H9 (cell line): ENCODE measurements at places on chromosomes 13 and 19. TPM values are rescaled to one million over a fixed set of nuclear protein-coding genes. Genes with fewer than 3 reads are reported as not detected.

TMEM59L gene
- total RNA-seq = 11.2 and 12.0 TPM in 2 replicates

PLPP2 gene
- 143 and 152 TPM in 2 replicates for total RNA-seq

ZIC5 gene
- 51.9 and 52.6 TPM in 2 replicates for total RNA-seq

SHISA2 gene
- total RNA-seq = 7.4 and 8.1 TPM in 2 replicates

ZNF723 gene
- total RNA-seq = not detected in 2 replicates

CAPN12 gene
- 10.3 and 10.5 TPM in 2 replicates for total RNA-seq

GRCh38 chr13:110109910-110110309 is 197.0 kb downstream of the COL4A1 start:
- no peak overlapping the region for H3K27ac ChIP-seq
- H3K27me3 ChIP-seq = no peaks in the 10 kb centered on the region
- no peaks in the 10 kb centered on the region for H3K36me3 ChIP-seq
- no peaks in the 10 kb centered on the region for H3K4me1 ChIP-seq

GRCh38 chr13:114263578-114263977 is 17.8 kb upstream of the UPF3A start:
- no peak for DNase-seq
- H3K4me3 ChIP-seq = no peak overlapping the region
- no peak overlapping the region for H3K27ac ChIP-seq
- H3K4me1 ChIP-seq = no peaks in the 10 kb centered on the region
- H3K27me3 ChIP-seq = no peaks in the 10 kb centered on the region

DNA sequence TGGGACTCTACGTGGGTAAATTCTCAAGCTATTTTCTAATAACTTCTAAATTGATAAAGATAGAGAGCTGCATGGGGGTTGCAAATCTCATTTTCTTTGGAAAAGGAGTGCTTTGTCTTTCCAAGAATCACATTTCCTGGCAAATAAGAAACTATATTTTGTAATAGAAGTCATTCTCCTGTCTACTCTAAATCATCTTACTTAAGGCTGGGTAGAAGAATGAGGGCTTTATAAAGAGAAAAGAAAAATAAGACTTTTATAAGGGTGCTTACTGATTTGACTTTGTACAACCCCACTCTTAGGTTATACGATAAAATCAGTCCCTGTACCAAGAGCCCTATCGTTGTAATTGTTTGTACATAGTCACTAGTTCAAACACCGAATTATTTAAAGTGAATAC is 14.9 kb downstream of the ITGBL1 start:
- H3K27ac ChIP-seq = no peak overlapping the region
- no peak overlapping the region for H3K4me3 ChIP-seq
- DNase-seq = no peak
- no peaks in the 10 kb centered on the region for H3K36me3 ChIP-seq

DNA sequence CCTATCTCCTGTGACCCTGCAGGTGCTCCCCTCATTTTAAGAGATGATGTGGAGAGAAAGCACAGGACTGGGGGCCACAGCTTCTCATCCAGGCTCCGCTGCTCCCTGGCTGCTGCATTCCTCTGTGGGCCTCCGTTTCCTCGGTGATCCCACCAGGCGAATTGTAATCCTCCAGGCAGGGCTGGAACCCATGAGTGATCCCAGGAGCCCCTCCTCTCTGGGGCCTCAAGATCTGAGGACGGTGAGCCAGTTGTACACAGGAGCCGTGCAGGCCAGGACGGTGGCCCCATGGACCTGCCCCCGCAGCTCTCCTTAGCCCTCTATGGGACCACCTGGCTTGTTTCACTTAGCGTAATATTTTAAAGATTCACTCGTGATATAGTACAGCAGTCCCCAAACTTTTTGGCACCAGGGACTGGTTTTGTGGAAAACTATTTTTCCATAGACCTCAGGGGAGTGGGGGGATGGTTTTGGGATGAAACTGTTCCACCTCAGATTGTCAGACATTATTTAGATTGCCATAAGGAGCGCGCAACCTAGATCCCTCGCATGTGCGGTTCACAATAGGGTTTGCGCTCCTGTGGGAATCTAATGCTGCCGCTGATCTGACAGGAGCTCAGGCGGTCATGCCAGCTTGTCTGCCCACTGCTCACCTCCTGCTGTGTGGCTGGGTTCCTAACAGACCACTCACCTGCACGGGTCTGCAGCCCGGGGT is 5.6 kb downstream of the FFAR3 start:
- no peaks in the 10 kb centered on the region for H3K27me3 ChIP-seq
- no peaks in the 10 kb centered on the region for H3K4me1 ChIP-seq
- no peaks in the 10 kb centered on the region for H3K36me3 ChIP-seq
- no peak for DNase-seq
- no peak overlapping the region for H3K4me3 ChIP-seq
- no peak overlapping the region for H3K27ac ChIP-seq

DNA sequence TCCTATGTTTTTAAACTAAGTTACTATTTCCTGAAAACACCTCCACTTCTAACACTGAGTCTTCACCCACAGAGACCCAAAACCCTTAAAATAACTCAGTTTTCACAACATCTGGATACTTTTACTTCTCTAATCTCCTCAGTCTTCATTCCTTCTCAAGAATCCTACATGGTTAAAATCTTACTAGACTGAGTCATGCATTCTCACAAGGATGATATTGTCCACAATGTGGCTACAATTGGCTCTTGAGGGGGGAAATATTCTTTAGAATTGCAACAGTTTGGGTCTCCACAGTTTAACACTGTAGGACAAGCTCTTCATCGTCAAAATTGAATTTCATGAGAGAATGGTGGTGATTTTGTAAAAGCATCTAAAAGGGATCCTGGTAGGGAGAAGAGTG is 397.1 kb downstream of the SLITRK5 start:
- no peaks in the 10 kb centered on the region for H3K4me1 ChIP-seq
- no peak for DNase-seq
- no peaks in the 10 kb centered on the region for H3K27me3 ChIP-seq
- H3K36me3 ChIP-seq = 0 out of 3 replicates have a peak, but pooled peaks cover 2% of the 10 kb centered on the region

GRCh38 chr19:6086068-6086788 is 24.1 kb downstream of the RFX2 start:
- H3K36me3 ChIP-seq = no peaks in the 10 kb centered on the region
- no peak overlapping the region for H3K4me3 ChIP-seq
- H3K27me3 ChIP-seq = no peaks in the 10 kb centered on the region
- no peaks in the 10 kb centered on the region; the same call in 1 of the 2 replicates for H3K4me1 ChIP-seq

DNA sequence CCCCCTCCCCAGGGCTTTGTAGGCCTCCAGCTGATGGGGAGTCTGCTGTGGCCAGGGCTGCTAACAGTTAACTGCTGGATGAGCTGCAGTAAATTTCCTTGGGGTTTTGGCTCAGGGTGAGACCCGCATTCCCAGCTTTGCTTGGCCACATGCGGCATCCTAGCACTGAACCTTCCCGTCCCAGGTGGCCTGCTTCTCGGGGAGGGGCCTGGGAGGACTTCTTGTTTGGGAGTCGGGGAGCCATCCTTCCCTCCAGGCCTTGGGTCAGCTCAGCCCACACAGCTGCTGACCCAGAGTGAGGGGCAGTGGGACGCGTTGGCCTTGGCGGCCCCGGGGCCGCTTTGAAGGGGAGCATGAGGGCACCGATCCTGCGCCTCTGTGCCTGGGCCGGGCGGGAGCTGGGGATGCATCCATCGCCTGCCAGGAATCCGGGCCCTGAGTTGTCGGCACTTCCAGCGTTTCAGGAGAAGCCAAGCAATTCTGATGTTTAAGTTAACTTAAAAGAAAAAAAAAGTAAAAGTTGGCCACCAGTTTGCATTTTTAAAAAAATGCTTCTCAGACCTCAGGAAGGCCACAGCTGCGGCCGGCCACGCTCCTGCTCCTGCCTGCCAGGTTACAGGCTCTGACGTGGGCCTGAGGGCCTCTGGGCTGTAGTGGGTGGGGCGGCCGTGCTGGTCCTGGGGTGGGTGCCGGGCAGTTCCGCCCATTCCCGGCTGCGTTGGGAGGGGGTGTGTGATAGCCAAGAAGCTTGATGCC is 27.7 kb downstream of the CRTC1 start:
- H3K4me1 ChIP-seq = no peaks in the 10 kb centered on the region
- H3K27me3 ChIP-seq = no peaks in the 10 kb centered on the region
- H3K27ac ChIP-seq = no peak overlapping the region
- H3K36me3 ChIP-seq = peaks cover 3% of the 10 kb centered on the region; the same call in 1 of the 2 replicates

- H3K36me3 ChIP-seq = no peaks in the 10 kb centered on the region; the same call in 1 of the 2 replicates
- H3K4me3 ChIP-seq = no peak overlapping the region
- H3K27me3 ChIP-seq = no peaks in the 10 kb centered on the region
- no peak for DNase-seq
Measured at GRCh38 chr19:6680141-6680540, 10.2 kb upstream of the TNFSF14 start.

DNA sequence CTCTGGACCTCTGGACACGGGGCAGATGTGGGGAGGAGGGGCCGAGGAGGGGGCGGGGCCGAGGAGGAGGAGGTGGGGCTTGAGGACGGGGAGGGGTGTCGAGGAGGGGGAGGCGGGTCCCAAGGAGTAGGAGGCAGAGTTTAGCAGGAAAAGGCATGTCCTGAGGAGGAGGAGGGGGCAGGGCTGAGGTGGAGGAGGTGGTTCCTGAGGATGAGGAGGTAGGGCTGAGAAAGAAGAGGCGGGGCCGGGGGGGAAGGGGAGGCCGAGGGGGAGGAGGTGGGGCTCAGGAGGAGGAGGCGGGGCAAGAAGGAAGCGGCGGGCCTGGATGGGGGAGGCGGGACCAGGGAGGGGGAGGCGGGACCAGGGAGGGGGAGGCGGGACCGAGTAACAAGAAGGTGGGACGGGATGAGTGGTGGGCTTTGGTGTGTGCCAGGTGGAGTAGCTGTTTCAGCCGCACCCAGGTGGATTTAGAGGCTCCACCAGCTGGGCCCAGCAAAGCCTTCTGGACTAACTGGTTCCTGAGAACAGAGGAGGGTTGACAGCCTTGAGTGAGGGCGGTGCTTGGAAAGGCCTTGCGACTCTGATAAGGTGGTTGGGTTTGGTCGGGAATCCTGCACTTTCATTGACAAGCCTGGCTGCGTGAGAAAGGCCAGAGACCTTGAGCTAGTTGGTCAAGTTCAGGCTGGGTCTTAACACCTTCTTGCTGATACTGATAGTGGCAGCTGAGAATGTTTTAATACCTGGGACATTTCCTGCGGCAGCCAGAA is 7.7 kb downstream of the TECR start:
- peaks cover 20% of the 10 kb centered on the region for H3K36me3 ChIP-seq
- H3K27ac ChIP-seq = no peak overlapping the region
- peak overlapping the region; percentile 42; the same call in 1 of the 2 replicates for H3K4me3 ChIP-seq
- DNase-seq = peak; percentile 98
- H3K27me3 ChIP-seq = no peaks in the 10 kb centered on the region

GRCh38 chr13:99995104-99995588 is 13.6 kb downstream of the ZIC2 start:
- H3K4me3 ChIP-seq = peak overlapping the region; percentile 77
- H3K4me1 ChIP-seq = peaks cover 5% of the 10 kb centered on the region; the same call in 1 of the 2 replicates
- H3K27ac ChIP-seq = no peak overlapping the region

DNA sequence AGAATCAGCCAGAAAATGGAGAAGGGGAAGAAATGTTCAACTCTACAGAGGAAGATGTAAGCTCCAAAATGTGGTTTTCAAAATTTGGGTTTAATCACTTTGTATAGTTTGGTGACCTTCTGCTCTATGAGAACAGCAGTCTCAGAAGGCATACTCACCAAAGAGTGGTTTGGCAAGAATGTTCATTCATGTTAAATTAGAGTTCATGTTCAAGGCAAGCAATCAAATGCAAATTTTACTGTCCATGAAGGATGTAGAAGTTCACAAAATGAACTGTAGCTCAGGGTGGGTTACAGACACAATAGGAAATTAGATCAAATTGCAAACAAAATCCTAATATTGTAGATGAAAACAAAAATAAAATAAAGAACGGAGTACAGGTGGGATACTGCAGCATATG is 606.7 kb upstream of the PCDH20 start:
- no peak for DNase-seq
- no peaks in the 10 kb centered on the region for H3K27me3 ChIP-seq
- no peak overlapping the region for H3K4me3 ChIP-seq
- no peaks in the 10 kb centered on the region for H3K36me3 ChIP-seq
- H3K27ac ChIP-seq = no peak overlapping the region
- H3K4me1 ChIP-seq = no peaks in the 10 kb centered on the region
